Iris pigment epithelial cell (primary cell): ENCODE measurements at places on chromosomes 2 and 18.

DNA sequence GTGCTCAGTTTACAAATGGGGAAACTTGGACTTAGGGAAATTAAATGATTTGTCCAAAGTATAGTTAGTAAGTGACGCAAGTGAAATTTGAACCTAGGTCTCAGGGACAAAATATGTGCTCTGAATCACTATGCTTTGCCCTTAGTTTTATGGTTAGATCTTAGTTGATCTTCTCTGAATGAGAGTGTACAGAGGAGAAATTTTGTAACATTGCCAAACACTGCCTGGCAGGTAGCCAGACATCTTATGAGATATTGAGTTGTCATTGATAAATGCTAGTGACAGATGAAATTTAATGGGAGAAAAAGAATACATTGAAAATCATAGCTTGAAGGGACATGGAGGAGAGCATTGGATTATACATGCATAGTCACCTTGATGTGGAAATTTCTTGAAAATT lies 91.4 kb downstream of the GALNT1 start:
- peak; percentile 86 for DNase-seq

DNA sequence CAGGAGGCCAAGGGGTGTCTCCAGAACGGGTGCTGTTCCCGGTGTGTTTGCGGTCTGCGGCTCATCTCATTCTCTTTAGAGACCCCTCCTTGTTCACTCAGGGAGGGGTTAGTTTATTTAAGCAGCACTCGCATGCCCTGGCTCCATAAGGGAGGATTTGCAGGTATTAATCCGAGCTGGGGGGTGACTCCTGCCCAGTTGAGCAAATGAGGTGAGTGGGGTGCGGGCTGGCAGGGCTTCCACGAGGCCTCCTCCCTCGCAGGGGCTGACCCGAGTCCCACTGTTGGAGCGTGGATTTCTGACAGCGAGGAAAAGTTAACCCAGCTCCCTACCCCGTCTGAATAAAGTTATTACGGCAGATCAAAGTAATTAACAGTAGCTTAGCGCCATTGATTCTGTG lies 371.8 kb upstream of the SALL3 start:
- DNase-seq, result no peak

- DNase-seq, result peak; percentile 81
These were observed 6.2 kb downstream of the COLEC12 start for GRCh38 chr18:493986-494983.

DNA sequence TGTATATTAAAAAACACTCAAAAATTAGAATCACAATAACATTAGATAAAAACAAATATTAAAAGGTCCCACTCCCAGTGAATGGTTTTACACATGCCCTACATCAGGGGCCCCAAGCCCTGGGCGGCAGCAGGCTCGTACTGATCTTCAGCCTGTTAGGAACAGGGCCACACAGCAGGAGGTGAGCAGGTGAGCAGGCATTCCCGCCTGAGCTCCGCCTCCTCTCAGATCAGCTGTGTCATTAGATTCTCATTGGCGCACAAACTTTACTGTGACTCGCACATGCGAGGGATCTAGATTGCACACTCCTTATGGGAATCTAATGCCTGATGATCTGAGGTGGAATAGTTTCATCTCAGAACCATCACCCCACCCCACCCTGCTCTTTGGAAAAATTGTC lies 74.2 kb downstream of the MBD2 start:
- no peak for DNase-seq

DNA sequence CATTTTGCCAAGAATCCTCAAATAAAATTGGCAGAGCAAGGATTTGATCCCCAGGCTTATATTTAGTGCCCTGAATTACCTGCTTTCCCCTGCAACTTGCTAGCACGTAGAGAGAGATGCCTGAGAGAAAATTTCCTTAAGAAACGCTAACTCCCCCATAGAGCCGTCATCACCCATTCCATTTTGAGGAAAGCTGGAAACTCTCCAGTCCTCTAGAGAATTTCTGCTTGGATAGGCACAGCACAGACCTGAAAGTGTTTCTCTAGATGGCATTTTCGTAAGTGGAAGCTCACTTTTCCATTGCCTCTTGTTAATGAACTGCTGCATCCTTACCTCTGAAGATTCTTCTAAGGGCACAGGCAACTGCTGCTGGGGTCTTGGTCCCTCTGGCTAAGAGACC lies 277.8 kb upstream of the SIX2 start:
- no peak for DNase-seq

DNA sequence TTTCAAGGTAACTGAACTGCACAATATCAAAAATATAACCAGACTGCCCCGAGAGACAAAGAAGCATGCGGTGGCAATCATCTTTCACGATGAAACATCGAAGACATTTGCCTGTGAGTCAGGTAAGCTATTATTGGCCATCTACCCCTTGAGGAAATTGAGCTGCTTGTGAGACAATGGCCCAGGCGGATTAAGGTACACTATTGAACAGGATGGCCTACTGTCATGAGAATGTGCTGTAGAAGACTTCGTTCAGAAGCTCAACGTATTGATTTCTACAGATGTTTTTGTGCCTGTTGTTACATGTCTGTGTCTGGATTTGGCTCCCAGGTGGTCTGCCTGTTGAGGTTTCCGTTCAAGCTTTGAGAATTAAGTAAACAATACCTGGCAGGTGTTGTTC lies 198.7 kb downstream of the DOK6 start:
- DNase-seq, result no peak

DNA sequence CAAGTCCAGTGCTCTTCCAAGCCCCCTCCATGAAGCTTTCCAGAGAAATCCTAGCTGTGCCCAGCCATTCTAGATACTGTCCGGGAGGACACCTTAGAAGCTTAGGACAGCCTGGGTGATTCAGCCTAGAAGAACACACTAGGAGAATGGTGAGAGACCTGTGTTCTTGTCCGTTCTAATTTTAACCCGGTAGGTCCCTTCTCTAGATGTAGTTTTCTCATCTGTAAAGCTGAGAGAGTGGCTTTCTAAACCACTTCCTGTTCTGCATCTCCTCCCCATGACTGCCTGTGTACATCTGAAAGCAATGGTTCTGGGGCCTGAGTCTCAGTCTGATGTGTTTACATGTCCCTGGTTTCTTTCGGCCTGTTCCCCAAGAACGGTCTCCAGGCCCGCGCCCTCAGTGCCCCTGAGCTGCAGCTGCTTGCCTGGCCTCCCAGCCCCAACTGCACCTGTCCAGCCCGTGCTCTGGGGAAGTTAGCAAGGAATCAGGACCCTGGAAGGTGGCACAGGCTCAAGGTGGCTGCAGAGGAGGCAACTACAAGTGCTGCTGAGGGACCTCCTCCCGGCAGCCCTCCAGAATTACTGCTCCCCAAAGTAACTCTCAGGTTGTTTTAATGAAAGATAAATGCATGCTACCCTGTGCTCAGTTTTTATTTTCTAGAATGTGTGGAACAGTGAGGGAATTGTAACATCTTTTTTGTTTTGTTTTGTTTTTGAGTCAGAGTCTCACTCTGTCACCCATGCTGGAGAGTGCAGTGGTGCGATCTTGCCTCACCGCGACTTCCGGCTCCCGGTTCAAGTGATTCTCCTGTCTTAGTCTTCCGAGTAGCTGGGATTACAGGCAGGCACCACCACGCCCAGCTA lies 105.9 kb downstream of the LBH start:
- no peak for DNase-seq

- no peak for DNase-seq
These were observed 107.5 kb upstream of the PELI1 start for GRCh38 chr2:64251497-64252250.

- DNase-seq, result no peak
These were observed 184.8 kb upstream of the RAB12 start for GRCh38 chr18:8424481-8424880.

GRCh38 chr2:173410579-173410978 lies 55.9 kb downstream of the CDCA7 start:
- no peak for DNase-seq

DNA sequence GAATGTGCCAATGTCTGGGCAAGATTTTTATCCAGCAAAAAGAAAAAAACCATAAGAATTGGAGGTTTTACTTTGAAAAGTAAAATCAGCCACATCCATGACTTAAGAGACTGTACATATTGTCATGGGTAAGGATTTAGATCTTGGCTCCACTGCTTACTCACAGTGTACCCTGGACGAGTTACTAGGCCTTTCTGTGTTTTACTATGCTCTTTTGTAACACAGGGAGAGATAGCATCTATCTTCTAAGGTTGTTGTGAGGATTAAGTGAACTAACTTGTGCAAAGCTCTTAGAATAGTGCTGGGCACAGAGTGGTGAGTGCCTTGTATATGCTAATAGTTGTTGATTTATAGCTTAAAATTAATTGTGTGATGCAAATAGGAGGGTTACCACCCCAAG lies 255.9 kb downstream of the NEDD4L start:
- DNase-seq, result no peak

- DNase-seq, result no peak
These were observed 34.0 kb downstream of the ZC3H8 start for GRCh38 chr2:112220831-112221230.

- DNase-seq, result no peak
These were observed 24.1 kb downstream of the IGFBP2 start for GRCh38 chr2:216657086-216657855.

DNA sequence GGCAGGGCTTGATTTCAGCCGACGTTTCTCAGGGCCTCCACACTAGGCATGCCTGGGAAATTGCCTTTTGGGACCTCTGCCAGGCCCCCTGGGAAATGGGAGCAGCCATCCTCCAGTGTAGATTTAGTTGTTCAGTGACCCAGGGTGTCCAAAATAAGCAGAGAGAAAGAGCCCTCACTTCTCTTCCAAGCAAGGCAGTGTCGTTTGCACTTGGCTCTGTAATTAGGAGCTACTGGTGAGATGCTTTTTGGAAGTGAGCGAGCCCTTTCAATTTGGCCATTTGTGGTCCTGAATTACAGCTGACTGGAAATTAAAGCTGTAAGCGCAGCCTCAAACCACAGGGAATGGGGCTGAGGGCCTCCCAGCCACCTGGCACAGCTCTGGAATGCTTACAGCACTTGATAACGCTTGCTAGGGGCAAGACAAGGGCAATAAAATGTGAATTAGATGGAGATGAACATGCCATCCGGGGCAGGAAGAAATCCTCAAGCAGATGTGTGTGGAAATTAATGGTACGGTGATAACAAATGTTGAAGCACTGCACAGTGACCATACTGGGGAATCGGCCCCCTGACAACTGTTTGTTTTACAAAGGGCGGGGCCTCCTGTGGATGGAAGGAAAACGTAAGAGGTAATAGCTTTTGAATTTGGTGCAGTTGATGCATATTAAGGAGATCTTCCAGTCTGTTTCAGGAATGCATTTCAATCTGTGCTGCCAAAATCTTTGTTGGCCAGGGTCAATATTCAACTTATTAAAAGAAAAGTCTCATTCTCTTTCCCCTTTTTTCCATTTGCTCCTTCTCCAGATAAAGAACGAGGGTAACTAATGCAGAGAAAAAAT lies 173.1 kb downstream of the UXS1 start:
- DNase-seq, result no peak

DNA sequence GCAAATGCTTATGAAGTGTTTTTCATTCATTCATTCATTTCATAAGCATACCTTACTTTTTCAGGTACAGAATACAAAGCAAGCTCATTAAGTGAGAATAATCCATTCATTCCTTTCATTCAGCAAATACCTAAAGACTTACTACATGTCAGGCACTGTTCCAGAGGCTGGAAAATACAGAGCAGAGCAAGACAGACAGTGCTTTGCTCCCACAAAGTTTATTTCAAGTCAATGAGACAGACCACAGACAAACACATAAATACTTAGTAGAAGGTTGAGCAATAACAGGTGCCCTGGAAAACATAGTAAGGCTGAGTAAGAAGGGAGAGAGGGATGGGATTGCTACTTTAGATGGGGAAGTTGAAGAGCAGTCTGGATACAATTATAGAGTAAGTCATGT lies 309.8 kb downstream of the C1D start:
- DNase-seq, result peak; percentile 87

GRCh38 chr18:75133721-75134610 lies 75.0 kb downstream of the PTGR3 start:
- DNase-seq, result no peak

DNA sequence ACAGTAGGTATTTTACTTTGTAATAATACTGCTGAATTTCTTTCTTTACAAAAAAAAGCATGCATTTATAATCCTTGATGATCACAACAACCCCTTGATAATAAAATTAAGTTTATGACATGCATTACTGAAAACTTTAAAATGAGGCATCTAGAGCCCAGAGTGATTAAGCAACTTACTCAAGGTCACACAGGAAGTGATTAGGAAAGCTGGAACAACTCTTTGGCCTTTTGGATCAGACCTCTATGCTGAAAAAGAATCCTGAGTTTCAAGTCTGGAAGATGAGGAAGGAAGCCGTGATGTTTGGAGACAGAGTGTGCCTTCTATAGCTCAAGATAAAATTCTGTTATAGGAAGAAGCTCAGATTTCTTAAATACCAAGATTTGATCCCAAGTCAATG lies 105.0 kb upstream of the ATP8B1 start:
- no peak for DNase-seq

DNA sequence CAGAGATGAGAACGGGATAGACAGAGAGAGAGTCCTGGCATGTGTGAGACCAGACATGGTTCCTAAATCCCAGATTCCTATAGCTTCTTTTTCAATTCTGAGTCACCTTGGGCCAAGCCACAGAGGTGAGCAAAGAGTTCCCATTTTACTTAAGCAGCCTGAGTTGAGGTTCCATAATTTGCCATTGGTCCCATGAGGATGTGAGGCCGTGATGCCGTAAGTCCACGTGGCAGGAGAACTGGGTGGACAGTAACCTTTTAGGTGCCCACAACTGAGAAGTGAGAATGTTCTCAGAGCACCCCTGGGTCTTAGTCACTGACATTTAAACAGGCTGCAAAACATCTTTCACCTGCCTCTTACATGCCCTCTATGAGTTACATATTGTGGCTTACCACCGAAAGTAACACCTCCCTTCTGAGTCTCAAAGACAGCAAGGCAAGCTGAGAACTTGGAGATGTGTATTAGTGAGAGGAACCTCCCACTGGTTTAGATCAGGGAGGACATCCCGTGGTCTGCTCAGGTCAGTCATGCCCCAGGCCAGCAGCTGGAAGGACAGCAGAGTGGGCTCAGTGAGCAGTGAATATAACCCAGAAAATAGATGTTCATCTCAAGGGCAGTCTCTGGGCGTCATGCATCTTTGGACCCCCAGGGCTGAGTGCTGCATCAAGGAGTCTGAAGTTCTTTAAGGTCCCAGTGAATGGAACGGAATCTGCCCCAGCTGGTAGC lies 127.9 kb upstream of the LGALSL start:
- DNase-seq, result no peak
